ENCODE measurements at places on chromosomes 4 and X.

DNA sequence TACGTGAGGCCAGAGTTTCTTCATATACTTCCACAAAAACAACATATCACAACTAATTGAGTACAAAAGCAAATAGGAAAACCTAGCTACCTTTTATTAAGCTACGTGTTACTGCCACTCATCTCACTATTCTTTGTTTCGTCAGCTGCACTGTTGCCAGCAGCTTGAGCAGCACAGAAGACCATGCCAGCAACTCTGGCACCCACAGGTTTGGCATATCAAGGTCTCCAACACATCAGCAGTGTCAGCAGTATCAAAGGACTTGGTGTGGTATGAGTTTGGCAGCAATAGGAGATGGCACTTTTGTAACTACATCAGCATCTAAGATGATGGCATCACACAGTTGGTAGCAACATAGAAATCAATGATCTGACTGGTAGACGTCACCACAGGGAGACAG, 30.7 kb downstream of the CDKL2 start:
- no peak for DNase-seq

- DNase-seq, result no peak
Measured at GRCh38 chrX:109533005-109533404, 3.6 kb upstream of the NXT2 start.

DNA sequence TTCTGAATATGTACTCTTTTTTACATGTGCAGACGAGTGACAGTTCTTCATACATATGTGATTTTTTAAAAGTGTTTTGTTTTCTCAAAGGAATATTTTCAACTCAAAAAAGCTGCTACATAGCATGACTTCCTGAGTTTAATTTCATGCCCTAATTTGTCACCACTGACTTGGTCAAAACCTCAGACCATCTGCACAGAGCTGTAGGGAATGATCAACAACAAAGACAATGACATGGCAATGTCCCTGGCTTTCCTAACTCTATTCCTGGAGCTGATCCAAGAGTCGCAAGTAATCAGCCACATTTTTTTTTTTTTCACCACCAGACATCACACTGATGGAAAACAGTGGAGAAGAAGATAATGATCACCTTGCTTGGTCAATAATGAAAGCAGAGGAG, 97.7 kb downstream of the TMA16 start:
- DNase-seq, result no peak

DNA sequence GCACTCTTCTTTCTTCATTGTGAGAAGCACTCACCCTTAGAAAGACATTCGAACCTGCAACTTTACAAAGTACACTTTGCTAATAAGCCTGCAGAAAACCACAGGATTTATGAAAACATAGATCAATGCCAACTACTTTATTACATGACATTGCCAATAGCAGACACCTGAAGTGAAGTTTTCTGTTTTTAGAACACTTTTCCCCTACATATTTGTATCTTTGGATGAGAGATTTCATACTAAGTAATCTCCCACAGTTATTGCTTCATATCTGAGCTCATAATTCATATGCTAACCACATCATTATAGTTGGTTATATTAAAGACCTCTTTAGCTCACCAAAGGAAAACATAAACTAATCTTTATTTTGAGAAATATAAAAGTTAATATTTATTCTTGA, 276.5 kb upstream of the CTSO start:
- no peak for DNase-seq

DNA sequence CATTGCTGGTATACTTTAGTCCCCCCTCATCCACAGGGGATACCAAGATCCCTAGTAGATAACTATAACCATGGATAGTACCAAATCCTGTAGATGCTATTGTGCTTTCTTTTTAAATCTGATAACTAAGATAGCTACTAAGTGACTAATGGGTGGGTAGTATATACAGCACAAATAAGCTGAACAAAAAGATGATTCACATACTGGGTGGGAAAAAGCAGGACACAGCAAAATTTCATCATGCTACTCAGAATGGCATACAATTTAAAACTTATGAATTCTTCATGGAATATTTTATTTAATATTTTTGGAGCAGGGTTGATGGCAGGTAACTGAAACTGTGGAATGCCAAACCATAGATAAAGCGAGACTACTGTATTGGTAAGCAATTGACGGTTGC, 161.6 kb downstream of the IL15 start:
- no peak for DNase-seq

- no peak for DNase-seq
Measured at GRCh38 chr4:102586002-102586643, 85.0 kb downstream of the NFKB1 start.

DNA sequence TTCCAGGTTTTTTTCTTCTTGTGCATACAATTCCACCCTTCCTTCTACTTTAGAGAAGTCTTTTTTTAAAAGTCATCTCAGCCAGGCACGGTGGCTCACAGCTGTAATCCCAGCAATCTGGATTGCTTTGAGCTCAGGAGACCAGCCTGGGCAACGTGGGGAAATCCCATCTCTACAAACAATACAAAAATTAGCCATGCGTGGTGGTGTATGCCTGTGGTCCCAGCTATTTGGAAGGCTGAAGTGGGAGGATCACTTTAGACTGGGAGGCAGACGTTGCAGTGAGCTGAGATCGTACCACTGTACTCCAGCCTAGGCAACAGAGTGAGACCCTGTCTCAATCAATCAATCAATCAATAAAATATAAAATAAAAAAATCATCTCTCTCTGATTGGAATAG, 14.8 kb downstream of the ELOVL6 start:
- peak; percentile 59 for DNase-seq

DNA sequence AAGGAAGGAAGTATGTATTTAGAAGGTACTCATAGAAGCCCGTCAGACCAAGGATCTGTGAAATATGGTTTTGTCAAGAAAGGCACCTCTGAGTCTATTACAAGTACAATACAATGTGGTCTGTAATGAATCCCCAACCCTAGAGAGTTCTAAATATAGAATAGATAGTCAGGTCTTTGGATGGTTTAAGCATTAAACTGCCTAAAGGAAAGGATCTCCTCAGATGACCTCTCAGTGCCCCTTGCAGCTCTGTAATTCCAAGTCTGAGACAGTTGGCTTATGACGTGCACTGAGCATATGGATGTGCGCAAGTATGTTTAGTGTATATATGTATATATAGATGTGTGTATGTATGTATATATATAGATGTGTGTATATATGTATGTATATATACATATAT, 62.0 kb downstream of the CCSER1 start:
- no peak for DNase-seq
